Panc1 (cell line): ENCODE measurements at places on chromosomes 6 and 20. TPM values are rescaled to one million over a fixed set of nuclear protein-coding genes. Genes with fewer than 3 reads are reported as not detected.
A peak's percentile ranks its signal among the peaks of the same experiment; 100 is the strongest.

GRCh38 chr6:108187519-108187918, 21.7 kb downstream of the NR2E1 start:
- no peak for DNase-seq

The ISM1 gene
- total RNA-seq, result not detected

The MAP7 gene
- total RNA-seq, result 1.8 TPM

GRCh38 chr6:42877695-42878094, 1.7 kb upstream of the RPL7L1 start:
- no peak for DNase-seq

GRCh38 chr6:119308048-119308570, 41.5 kb downstream of the MAN1A1 start:
- peak; percentile 17 for DNase-seq

DNA sequence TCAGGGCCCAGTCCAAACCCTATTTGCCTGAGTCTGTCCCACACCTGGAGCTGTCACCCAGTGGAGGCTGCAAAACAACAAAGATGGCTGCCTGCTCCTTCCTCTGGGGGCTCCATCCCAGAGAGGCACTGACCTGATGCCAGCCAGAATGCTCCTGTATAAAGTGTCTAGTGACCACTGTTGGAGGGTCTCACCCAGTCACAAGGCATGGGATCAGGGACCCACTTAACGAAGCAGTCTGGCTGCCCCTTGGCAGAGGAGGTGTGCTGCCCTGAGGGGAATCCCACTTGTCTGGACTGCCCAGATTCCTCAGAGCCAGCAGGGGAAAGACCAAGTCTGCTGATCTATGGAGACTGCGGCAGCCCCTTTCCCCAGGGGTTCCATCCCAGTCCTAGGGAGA, 241.6 kb downstream of the CDH26 start:
- no peak for DNase-seq

- no peak for DNase-seq
These were observed 34.9 kb downstream of the GSTA2 start for GRCh38 chr6:52728394-52728793.

GRCh38 chr6:10968776-10969175, 75.3 kb downstream of the ELOVL2 start:
- DNase-seq, result no peak

- no peak for DNase-seq
These were observed 204.8 kb downstream of the ADGB start for GRCh38 chr6:146803601-146804000.

The ANKRD66 gene
- total RNA-seq, result not detected
